ENCODE measurements at places on chromosomes 4 and X. TPM values are rescaled to one million over a fixed set of nuclear protein-coding genes. Genes with fewer than 3 reads are reported as not detected.

GRCh38 chr4:136002316-136002715 is 1530.0 kb downstream of the PCDH18 start:
- DNase-seq = no peak

GRCh38 chr4:121951521-121952110 is at the start of gene TRPC3:
Gene TRPC3, minus strand, starts transcription at chr4:121952060. Its CDS starts 380 bp downstream, at chr4:121951680.
- DNase-seq = peak; percentile 51

- DNase-seq = no peak
Measured at GRCh38 chr4:1901127-1901526, 29.9 kb downstream of the NSD2 start.

- no peak for DNase-seq
Measured at GRCh38 chr4:97653701-97654100, 489.6 kb downstream of the STPG2 start.

Gene NOCT
- 11.6 TPM for total RNA-seq
